ENCODE measurements at places on chromosomes 12 and 14.

DNA sequence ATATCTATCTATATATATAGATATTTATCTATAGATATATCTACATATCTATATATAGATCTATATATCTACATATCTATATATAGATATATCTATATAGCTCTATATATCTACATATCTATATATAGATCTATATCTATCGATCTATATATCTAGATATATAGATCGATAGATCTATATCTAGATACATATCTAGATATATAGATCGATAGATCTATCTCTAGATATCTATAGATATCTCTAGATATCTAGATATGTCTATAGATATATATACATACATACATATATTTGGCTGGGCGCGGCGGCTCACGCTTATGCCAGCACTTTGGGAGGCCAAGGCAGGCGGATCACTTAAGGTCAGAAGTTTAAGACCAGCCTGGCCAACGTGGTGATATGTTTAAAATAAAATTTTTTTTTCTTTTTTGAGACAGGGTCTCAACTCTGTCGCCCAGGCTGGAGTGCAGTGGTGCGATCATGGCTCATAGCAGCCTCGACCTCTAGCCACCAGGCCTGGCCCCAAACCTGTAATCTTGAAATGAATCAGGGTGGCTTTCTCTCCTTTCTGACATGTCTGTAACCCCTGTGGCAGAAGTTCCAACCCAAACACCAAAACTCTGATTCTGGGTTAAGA lies 18.1 kb downstream of the ARPC3 start:
- DNase-seq = peak; percentile 45

- DNase-seq = no peak
Observed at GRCh38 chr12:49808686-49809380, 19.4 kb downstream of the NCKAP5L start.

DNA sequence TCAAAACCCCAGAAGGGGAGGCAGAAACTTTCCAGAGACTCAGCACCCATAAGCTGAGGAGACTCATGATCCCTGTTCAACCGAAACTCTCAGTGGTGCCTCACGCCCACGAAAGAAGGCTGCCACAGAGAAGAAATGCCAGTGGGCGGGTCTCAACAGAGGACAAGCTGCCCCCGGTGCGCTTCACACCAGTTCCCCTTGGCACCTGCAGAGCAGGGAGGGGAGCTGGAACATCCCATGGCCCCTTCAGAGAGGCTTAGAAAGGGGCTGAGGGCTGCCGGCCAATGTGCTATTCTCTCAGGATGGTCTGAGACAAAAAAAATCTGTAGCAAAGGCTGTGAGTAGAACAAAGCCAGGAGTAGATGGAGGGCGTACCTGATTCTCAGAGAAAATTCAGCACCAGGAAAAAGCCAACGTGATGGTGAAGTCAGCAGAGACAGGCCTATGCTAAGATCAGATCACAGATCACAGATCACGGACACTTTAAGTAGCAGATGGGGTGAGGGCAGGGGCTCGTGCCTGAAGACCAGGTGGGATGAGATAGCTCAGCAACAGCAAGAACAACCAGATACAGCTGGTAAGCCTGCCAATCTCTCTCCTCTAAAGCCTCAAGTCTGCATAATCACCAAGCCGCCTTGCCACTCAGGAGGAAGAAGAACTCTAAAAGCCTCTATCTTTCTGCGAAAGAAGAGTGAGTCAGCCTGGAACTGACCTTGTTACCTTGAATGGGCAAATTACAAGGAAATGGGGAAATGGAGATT lies 206.4 kb upstream of the GRIP1 start:
- no peak for DNase-seq

GRCh38 chr12:42884116-42884515 lies 294.6 kb upstream of the PRICKLE1 start:
- DNase-seq = no peak

- DNase-seq = peak; percentile 41
Observed at GRCh38 chr12:102702447-102703114, 214.5 kb downstream of the PAH start.

Measured in activated CD4-positive, alpha-beta T cell treated with anti-CD3 and anti-CD28 coated beads, Interleukin-2, amount 50 U/mL, for 16 hours (primary cell).